ENCODE measurements at places on chromosomes 4 and X.

DNA sequence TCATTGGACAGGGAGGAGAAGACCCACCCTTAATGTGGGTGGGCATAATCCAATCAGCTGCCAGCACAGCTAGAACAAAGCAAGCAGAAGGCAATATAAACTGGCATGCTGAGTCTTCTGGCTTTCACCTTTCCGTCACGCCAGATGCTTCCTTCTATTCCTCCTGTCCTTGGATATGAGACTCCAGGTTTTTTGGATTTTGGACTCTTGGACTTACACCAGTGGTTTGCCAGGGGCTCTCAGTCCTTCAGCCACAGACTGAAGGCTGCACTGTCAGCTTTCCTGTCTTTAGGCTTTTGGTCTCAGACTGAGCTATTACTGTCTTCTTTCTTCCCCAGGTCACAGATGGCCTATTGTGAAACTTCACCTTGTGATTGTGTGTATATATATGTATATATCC lies 32.2 kb upstream of the UGT2B4 start:
- DNase-seq, result no peak

DNA sequence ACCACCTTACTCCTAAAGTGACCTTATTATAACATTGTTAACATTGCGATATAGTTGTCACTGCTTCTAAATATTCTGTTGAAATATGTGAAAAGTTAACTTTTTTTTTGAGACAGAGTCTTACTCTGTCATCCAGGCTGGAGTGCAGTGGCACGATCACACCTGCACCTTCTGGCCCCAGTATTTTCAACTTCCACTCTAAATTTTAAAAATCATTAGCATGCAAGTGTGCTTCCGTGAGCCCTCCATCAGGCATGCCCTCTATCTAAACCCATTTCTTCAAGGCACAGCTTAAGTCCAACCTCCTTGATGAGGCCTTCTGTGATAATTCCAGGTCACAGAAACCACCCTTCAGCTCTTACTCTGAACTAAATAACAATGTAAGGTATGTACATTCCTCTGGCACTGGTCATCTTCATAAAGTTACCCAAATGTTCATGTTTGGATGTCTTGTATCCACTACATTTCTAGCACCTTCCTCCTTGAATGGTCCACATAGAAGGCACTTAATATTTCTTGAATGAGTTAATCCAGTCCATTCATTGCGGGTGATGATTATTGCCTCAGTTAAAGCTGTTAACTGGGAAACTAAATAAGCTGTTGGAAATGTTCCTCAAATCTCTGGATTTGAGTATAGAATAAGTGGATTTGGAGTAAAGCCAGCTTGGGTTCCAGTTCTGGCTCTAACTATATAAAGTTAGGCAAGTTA lies 38.6 kb upstream of the TMEM131L start:
- no peak for DNase-seq

- no peak for DNase-seq
These were observed 19.4 kb downstream of the CLDN22 start for GRCh38 chr4:183300655-183301054.

GRCh38 chrX:69278031-69278687 lies 112.9 kb upstream of the PJA1 start:
- no peak for DNase-seq

GRCh38 chr4:126778348-126778747 lies 854.4 kb upstream of the INTU start:
- no peak for DNase-seq

- DNase-seq, result no peak
These were observed 357 bp upstream of the ADGRG2 start for GRCh38 chrX:19122641-19123009.

DNA sequence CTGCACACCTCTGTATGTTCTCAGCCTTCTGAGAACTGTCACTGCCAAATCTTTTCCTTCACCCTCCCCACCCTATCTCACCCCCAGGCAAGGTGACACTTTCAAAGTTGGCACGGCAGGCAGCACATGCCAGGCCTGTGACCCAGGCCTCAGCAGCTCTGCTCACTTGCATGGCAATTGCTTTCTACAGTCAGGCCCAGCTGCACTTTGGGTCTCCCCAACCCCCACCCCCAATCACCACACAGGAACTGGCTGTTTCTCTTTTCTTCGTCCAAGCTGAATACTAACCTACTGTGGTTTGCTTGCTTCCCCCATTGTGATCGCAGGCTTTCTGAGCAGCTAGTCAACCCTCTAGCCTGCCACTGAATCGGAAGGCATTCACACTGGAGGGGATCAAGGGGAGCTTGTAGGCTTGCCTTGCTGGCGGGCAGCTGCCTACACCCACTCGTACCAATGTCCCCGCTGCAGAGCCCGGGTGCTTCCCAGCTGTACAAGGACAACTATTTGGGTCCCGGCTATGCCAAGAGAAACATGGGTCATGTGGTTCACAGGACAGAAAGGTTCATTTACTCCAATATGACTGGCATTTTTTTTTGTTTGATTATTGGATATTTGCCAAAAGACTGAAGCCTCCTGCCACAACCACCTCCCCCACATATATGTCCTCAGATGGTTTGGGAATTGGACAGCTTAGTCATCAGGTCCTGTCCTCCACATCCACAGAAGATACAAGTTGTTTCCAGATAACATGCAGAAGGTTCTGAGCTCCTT lies 28.1 kb downstream of the SLC25A43 start:
- DNase-seq, result no peak

DNA sequence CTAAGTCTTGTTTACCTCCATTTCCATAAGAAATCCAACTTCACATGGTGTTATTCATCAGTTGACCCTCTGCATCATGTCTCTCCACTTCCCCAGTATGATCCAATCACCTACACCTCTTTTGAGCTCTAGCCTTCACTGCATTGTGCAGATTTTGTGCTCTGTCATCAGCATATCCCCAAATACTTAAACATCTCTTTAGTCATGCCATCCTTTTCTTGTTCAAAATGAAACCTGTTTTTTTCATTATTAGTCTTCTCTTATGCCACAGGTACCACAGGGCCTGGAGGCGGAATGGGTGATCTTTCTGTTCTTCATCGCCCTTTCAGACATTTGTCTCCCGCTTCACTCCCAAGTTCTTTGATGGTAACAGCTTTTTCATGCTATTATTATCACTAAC lies 382.7 kb upstream of the GALNTL6 start:
- no peak for DNase-seq

GRCh38 chrX:97843200-97843811 lies 959.6 kb downstream of the RPA4 start:
- DNase-seq, result no peak

DNA sequence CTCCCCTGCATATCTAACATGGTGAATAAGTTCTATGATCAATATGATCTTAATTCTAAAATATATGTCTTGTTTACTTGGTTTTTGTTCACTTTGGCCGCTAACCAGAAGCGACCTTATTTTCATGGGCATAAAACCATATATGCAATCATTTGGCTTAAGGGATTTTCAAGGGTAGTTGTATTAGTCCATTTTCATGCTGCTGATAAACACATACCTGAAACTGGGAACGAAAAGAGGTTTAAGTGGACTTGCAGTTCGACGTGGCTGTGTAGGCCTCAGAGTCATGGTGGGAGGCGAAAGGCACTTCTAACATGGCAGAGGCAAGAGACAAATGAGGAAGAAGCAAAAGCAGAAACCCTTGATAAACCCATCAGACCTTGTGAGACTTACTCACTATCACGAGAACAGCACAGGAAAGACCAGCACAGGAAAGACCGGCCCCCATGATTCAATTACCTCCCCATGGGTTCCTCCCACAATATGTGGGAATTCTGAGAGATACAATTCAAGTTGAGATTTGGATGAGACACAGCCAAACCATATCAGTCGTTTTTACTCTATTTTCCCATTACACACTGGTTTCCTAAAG lies 114.3 kb upstream of the CPEB2 start:
- DNase-seq, result no peak

GRCh38 chrX:150873616-150874015 lies 24.9 kb downstream of the CD99L2 start:
- DNase-seq, result no peak

- no peak for DNase-seq
These were observed 117.4 kb downstream of the TMA16 start for GRCh38 chr4:163611784-163612445.

- no peak for DNase-seq
These were observed 210.6 kb downstream of the CLCN4 start for GRCh38 chrX:10367406-10367805.

DNA sequence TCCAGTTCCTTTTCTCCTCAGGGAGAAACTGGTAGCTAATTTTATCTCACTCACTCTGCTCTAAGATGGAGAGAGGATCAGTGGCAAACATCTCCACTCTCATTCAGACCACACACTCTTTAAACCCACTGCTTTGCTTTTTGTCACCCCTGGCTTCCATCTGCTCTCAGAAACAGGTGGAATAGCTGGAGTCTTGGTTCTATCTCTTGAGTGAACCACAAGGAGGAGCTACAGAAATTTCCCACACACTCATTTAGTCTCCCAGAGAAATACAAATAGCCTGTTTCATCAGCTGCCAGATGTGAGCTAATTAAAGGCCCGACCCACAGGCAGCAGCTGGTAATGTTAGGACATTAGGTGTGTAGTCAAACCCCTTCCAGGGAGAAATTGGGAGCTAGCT lies 96.6 kb downstream of the STPG2 start:
- no peak for DNase-seq

- no peak for DNase-seq
These were observed 339.9 kb downstream of the FBXO8 start for GRCh38 chr4:173943547-173943946.

DNA sequence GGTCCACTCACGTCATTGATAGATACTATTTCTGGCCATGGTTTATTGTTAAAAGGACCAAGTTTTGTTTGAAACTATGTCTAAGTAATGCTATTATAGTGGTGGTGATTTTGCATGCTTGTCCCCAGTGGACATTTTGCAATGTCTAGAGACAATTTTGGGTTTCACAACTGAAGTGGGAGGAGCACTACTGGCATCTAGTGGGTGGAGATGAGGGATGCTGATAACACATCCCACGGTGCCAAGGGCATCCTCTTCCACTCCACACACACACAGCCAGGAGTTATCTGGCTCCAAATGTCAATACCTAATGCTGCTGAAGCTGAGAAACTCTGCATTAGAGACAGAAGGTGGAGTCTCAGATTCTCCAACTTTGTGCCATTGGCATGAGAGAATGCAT lies 131.2 kb downstream of the FRMPD4 start:
- DNase-seq, result no peak
